ENCODE measurements at places on chromosomes 6 and 20.

GRCh38 chr6:43759136-43759906, 10.7 kb upstream of the VEGFA start:
- no peaks in the 10 kb centered on the region for H3K36me3 ChIP-seq
- no peak overlapping the region for H3K27ac ChIP-seq
- H3K27me3 ChIP-seq, result no peaks in the 10 kb centered on the region

DNA sequence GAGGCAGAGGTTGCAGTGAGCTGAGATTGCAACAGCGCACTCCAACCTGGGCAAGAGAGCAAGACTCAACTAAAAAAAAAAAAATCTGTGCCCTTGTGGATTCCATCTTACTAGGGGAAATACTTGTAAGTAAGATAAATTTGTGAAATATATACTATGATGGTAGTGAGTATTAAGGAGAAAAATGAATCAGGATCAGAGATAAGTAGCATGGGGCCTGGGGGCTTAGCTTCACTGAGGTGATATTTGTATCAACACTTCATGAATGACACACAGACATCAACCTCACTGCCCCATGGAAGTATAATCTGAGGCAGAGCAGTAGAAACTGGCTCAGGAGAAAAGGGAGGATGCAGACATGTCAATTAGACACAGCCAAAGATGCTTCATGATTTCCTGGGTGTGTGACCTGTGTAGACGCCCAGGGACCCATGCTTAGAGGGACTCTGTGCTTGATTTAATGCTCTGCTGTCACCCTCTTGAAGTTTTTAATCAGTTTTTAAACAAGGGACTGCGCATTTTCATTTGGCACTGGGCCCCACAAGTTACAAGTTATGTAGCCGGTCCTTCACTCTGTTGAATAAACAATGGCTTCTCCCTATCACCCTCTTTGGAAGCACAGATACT, 41.9 kb downstream of the PCNA start:
- DNase-seq, result no peak
- H3K27me3 ChIP-seq, result no peaks in the 10 kb centered on the region
- H3K4me1 ChIP-seq, result peaks cover 81% of the 10 kb centered on the region

- peaks cover 14% of the 10 kb centered on the region for H3K4me1 ChIP-seq
- no peaks in the 10 kb centered on the region for H3K36me3 ChIP-seq
- H3K27me3 ChIP-seq, result peaks cover 32% of the 10 kb centered on the region
- no peak for DNase-seq
- H3K27ac ChIP-seq, result no peak overlapping the region
Measured at GRCh38 chr6:17015144-17015543, 86.7 kb upstream of the STMND1 start.

- H3K27ac ChIP-seq, result no peak overlapping the region
- H3K4me3 ChIP-seq, result no peak overlapping the region
- H3K36me3 ChIP-seq, result no peaks in the 10 kb centered on the region
Measured at GRCh38 chr6:54698974-54699373, 147.6 kb upstream of the FAM83B start.

DNA sequence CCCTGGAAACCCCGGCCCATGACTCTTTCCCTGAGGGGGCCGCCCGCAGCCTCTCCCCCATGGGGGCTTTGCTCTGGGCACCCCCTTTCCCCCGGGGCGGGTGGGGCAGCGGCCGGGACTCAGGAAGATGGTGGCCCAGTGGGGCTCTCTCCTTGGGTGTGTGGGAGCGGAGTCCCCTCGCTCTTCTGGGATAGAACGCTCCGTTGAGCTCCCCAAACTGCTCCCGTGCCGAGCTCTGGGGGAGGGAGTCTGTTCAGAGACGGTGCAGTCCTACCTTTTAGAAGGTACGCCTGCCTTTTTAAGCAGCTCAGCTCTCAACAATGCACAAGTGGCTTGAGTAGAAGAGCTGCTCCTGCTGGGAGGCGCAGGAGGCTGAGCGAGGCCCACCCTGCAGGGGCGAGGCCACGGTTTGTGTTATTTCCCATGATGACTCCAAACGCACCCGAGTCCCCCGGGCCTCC, 21.7 kb upstream of the BHLHE23 start:
- H3K27ac ChIP-seq, result no peak overlapping the region
- no peaks in the 10 kb centered on the region for H3K4me1 ChIP-seq
- no peak overlapping the region for H3K4me3 ChIP-seq
- no peak for DNase-seq
- peaks cover 54% of the 10 kb centered on the region for H3K27me3 ChIP-seq

- no peaks in the 10 kb centered on the region for H3K4me1 ChIP-seq
- H3K27ac ChIP-seq, result no peak overlapping the region
- no peak overlapping the region for H3K4me3 ChIP-seq
- H3K36me3 ChIP-seq, result no peaks in the 10 kb centered on the region
- no peaks in the 10 kb centered on the region for H3K27me3 ChIP-seq
- no peak for DNase-seq
Measured at GRCh38 chr6:193180-193579, 99.1 kb upstream of the DUSP22 start.
